ENCODE measurements at places on chromosomes 11 and 22. TPM values are rescaled to one million over a fixed set of nuclear protein-coding genes. Genes with fewer than 3 reads are reported as not detected.

Gene TMEM184B
- total RNA-seq, result 53.0 TPM

Gene API5
- total RNA-seq, result 80.6 TPM

Gene XBP1
- 207 TPM for total RNA-seq

Gene TRPM5
- 0.64 TPM for total RNA-seq

Gene POU2AF3
- total RNA-seq, result not detected

Gene SMIM35
- total RNA-seq, result 0.11 TPM

Gene FAT3
- not detected for total RNA-seq

Gene SYCE3
- not detected for total RNA-seq

Gene ARHGAP20
- total RNA-seq, result 0.06 TPM
